Stimulated activated CD4-positive, alpha-beta T cell treated with anti-CD3 and anti-CD28 coated beads, Interleukin-1b, Interleukin-23, amount 100 ng/mL, for 1 hour (primary cell): ENCODE measurements at places on chromosomes 4 and X.

DNA sequence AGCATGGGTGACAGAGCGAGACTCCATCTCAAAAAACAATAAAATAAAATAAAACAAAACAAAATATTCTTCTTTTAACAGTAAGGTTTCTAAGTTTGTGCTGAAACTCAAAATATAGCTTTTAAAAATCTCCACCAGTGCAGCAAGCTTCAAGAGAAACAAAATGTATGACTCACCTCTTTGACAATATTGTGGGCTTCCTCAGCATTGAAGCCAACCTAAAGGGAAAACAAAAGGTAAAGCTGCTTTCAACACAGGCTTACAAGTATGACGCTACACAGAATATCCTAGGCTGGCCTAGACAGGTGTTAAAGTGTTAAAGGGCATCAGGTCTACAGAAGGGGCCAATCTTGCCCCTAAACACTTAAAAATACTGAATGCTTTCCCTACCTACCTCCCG lies 1.2 kb downstream of the DYNLT3 start:
- DNase-seq: no peak

GRCh38 chrX:1750267-1750666 lies 135.4 kb downstream of the ASMT start:
- DNase-seq: no peak

DNA sequence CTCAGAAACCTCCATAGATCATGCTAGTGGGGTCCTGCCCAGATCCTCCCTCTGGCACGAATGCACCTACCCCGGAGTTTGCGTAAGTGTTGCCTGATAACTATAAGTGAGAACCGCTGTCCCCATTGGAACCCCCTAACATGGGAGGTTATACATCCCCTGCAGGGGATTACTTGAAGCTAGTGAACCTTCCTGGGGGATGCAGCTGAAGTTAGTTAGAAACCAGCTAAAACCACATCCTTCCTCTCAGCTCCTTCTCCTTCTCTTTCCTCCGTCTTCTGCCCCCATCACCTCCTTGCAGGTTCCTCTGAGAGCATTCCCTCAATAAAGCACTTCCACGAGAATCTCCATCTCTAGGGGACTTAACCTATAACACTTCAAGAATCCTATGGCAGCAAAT lies 95.0 kb downstream of the ZNF827 start:
- DNase-seq: no peak

DNA sequence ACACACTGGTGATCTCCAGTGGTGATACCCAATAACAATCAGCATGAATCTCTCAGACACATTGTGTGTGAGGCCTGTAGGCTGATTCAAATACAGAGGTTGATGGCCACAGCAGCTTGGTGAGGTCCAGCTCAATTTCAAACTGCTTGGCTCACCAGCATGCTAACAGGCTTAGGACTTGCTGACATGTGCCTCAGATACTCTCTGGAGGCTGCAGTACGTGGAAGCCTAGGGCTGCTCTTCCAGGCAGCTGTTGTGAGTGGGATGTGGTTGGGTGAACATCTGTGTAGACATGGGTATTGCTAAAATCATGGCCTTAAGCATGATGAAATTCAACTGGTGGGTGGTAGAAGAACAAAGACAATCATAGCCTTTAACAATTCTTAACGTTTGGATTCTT lies 4.3 kb downstream of the CXCL9 start:
- no peak for DNase-seq

DNA sequence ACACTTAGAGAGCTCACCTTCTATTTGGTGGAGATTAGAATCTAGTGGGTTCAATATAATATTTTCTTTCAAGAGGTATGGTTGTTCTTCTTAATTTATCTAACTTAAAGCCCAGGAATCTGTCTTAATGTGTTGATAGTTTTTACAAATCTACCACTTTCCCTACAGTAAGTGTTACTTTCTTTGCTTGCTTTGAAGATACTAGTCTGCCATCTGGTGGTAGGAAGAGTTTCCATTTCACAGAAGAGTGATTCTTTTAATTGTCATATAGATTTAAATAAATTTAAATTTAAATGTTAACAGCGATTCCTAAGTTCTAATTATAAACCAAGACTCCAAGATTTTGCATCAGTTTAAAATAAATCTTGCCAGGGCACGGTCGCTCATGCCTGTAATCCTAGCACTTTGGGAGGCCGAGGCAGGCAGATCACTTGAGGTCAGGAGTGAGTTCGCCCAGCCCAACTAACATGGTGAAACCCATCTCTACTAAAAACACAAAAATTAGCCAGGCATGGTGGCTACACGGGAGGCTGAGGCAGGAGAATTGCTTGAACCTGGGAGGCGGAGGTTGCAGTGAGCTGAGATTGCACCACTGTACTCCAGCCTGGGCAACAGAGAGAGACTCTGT lies 43.5 kb downstream of the NUDT9 start:
- no peak for DNase-seq

DNA sequence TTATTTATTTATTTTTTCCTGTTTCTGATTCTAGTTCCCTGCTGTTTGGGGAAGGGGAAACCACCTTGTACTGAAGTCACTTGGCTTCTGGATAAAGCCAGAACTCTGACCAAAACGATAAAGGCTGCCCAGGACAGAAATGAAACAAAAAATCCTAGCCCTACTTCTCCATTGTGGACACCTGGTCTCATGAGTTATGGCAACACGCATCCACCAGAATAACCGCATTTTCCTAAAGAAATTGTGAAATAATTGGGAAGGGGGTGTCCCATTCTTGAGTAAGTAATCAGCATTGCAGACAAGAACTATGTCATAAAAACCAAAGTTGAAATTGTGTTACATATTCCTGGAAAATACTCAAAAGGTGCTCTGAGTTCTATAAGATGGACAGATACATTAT lies 42.1 kb downstream of the SLC9A7 start:
- DNase-seq: no peak

DNA sequence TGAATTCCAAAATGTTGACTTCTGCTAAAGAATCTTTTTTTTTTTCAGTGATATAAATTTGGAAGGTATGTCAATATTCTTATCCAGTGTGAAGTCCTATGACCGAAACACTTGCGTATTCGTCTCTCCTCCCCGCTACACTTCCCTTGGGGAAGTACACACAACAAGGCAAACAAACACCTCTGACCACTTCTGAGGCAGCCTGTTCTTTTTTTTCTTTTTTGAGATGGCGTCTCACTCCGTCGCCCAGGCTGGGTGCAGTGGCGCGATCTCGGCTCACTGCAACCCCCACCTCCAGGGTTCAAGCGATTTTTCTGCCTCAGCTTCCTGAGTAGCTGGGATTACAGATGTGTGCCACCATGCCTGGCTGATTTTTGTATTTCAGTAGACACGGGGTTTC lies 78.1 kb upstream of the DHRSX start:
- no peak for DNase-seq

DNA sequence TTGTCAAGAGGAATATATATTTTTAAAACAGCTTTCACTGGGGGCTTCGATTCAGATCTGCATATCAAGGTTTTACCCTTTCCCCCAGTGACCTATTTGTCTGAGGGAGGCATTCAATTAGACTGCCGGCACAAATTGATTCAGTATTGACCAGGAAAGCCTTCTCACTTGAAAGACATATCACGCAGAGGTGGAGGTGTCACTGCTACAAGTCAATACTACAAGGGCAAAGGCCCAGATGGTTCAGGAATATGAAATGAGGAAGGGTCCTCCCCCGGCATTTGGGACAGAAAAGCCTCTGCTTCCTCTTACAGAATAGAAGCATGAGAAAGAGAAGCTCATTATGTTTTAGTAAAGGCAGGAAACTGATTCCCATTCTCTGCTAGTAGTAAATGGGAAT lies 383.6 kb downstream of the HNRNPD start:
- no peak for DNase-seq

DNA sequence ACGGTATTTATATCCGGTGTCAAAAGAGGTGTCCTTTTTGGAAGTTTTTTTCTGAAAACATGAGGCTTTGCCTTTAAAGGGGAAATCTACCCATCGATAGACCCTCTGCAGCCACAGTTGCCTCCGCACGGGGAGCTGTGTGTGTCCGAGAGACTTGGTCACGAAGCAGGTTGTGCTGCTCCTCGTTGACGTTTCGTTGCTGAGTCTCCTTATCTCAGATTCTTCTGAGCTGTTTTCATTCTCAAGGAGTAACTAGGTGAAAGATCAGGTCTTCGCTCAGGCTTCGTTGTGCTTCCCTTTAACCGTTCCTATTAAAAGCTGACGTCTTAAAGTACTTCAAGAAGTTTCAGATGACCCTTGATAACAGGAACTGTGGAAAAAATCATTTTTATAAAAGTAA lies 23.8 kb downstream of the TRMT44 start:
- DNase-seq: no peak

DNA sequence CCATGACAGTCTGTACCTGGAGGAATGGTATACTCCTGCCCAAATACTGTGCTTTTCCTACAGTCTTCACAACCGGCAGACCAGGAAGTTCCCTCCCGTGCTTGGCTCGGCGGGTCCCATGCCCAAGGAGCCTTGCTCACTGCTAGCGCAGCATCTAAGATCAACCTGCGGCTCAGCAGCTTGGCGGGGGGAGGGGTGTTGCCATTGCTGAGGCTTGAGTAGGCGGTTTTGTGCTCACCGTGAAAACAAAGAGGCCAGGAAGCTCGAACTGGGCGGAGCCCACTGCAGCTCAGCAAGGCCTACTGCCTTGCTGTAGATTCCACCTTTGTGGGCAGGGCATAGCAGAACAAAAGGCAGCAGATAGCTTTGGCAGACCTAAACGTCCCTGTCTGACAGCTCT lies 152.7 kb downstream of the TEX11 start:
- peak; percentile 1 for DNase-seq

DNA sequence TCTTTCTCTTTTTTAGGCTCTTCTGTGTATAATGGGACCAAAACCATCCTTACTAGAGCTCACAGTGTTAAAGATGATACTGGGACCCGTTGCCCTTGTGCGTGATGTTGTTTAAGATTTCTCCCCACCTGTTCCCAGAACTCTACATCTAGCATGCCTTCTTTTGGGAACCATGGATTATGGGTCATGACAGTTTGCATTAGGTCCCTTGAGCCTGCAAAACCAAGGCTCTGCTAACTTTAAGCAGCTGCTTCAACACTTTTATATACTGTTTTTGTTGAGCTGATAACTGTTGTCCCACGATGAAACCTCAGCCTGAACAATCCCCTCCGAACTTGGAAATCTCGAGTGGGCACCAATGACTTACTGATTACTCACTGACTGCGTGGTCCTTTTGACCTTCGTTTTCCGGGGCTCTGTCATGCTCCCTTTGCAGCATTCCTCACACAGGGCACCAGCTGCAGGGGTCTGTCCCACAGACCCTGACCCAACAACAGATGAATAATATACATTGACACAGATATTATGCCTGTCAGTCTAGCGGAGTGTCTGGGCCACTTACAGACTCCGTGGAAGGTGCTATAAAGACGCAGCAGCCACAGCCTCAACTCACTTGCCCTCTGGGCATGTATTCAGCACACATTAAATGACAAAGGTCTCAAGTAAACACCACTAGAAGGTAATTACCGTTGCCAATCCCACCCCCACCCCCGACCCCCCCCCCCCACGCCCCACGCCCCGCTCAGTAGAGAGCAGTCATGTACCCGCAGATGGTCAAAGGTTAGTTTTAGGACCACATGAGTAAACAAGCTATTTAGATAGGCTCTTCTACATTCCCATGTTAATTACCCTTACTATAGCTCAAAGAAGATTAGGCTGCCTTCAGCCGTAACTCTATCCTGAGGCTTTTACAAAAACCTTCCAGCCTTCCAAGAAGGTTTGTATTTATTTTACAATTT lies 162.0 kb upstream of the WDFY3 start:
- no peak for DNase-seq

DNA sequence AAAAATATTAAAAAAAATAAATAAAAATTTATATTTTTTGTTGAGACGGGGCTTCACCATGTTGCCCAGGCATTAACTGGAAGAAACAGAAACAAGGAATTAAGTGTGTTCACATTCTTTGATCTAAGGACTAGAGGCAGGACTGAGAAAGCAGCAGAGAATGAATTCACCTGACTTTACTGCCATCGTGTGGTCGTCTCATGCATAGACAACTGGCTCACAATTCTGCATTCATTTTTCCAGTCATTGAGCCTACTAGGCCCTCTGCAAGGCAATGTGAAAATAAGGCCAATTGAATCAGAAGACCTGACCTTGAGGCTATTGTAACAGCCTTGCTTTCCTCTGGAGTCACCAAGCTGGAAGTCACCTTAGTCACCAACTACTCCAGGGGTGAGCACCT lies 37.4 kb downstream of the LHFPL1 start:
- no peak for DNase-seq

DNA sequence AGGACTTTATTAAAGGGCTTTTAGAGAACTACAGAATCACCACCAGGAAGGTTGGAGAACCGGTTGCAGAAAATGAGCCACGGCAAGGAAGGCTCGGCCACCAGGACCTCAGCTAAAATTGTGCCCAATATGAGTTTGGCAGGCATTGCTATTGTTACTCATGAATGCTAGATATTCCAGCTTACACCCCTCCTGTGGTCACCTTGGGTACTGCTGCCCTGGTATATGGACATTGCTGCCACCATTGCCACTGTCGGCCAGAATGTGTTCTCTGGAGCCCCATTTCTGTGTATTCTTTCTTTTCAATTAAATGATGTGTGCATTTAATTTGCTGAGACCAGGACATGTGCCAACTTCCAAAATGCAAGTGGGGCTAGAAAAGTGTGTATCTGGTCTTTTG lies 626.7 kb upstream of the BOD1L1 start:
- DNase-seq: no peak

DNA sequence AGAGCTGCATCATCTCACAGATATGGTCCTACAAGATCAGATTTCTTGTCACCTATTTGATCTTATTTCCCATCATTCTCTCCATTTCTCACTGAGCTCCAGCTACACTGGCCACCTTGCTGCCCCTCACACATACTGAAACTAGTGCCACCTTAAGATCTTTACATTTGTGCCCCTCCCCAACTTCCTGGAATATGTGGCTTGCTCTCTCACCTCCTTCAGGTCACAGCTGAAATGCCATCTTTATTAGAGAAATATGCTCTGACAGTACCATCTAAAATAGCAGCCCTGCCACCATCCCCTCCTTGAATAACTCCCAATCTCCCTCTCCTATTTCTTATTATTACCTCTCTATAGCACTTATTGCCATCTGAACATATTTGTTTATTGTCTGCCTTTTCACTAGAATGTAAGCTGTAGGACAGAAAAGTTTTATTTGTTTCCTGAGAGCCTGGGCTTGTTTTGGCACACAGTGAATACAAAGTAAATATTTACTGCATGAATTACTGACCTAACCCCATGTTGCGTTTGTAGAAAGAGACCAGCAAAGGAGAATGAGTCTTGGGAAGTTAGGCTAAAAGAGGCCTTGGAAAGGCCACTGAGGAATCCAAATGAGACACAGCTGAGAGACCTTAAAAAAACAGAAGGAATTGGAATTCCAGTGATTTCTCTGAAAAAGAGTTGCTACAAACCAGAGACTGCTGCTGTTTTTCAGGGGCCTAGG lies 22.7 kb downstream of the DYNLT3 start:
- DNase-seq: no peak

DNA sequence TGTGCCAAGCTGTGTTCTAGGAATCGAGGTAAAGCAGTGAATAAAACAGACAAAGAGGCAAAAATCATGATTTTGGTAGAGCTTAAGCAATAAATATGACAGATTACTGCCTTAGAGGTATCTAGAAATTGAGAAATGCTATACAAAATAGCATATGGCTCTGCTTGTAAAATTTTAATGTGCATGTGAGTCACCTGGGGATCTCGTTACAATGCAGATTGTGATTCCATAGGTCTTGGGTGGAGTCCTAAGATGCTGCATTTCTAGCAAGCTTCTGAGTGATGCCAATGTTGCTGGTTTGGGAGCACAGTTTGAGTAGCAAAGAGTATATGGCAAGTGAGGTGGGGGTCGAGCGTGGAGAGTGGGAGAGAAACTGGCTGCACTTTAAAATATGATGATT lies 697.3 kb upstream of the MAGEB2 start:
- DNase-seq: no peak
